ENCODE measurements at places on chromosomes 12 and 14.

DNA sequence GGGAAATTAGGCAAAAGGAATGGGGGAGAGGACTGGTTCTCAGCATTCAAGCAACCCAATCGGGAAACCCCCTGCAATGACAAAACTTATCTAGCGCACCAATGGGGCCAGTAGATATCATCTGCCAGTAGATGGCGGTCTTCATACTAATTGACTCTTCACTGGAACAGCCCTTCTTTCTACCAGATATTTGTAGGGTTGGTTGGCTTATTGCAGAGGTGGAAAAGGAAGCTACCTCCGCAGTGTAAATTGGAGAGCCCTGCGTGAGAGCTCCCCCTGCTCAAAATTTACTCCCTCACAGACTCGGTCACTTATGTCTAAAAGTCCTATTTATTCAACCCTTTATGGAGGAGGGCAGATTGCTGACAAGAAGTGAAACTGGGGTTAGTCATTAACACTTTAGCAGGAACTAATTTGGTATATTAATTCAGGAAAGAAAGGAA is 166.1 kb upstream of the CCND2 start:
- DNase-seq: no peak

DNA sequence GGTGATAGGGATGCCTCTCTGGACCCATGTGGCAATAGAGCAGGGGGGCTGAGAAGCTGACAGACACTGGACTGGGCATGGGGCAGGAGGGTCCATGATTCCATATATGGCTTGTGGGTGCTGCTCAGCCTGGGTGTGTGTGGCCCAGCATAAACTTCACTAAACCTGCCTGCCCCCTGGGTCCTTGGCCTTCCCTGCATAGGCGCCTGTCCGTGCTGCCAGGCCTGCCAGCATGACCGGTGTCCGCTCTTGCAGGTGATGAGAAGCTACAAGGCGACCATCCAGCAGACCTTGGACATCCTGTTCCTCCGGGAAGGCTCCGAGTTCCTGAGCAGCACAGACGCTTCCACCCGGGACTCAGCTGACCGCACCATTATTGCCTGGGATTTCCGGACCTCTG is 61.6 kb downstream of the BEGAIN start:
- no peak for DNase-seq

GRCh38 chr12:53978477-53979356 is 4.0 kb upstream of the HOTAIR start:
- no peak for DNase-seq

DNA sequence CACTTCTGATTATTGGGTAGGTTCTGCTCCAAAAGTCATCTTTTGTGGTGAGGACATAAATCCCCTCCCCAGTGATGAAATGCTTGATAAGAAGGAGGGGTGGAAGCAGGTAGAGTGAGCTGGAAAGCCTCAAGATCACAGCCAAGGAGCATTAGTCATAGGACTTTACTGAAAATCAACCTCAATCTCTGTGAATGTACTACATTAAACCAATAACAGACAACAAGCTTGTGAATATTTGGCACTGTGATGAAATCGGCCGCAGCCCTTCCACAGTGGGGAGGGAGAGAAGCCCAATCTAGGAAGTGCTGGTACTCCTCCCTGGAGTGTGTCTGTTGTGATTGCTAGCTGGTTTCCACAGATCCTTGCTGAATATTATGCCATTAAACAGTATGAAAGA is 41.2 kb upstream of the PTCSC3 start:
- DNase-seq: no peak

GRCh38 chr12:53169644-53170043 is 10.9 kb upstream of the ZNF740 start:
- DNase-seq: no peak
